CD4-positive, alpha-beta T cell treated with Interleukin-4 for 1 hour (primary cell): ENCODE measurements at places on chromosomes 11 and 22.

DNA sequence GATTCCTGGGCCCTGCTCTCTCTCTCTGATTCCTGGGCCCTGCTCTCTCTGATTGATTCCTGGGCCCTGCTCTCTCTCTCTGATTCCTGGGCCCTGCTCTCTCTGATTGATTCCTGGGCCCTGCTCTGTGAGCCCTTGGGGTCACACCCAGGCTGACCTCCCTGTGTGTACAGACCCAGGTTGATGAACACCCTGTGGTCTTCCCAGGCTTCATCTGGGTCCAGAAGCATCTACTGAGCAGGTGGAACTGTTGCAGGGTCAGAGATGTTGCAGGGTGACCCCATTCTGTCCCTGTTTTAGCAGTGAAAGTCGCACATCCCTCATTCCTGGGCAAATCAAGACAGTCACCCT, 16.3 kb upstream of the GDPD5 start:
- no peak for DNase-seq

GRCh38 chr11:27596388-27596787, 89.8 kb upstream of the LIN7C start:
- no peak for DNase-seq

DNA sequence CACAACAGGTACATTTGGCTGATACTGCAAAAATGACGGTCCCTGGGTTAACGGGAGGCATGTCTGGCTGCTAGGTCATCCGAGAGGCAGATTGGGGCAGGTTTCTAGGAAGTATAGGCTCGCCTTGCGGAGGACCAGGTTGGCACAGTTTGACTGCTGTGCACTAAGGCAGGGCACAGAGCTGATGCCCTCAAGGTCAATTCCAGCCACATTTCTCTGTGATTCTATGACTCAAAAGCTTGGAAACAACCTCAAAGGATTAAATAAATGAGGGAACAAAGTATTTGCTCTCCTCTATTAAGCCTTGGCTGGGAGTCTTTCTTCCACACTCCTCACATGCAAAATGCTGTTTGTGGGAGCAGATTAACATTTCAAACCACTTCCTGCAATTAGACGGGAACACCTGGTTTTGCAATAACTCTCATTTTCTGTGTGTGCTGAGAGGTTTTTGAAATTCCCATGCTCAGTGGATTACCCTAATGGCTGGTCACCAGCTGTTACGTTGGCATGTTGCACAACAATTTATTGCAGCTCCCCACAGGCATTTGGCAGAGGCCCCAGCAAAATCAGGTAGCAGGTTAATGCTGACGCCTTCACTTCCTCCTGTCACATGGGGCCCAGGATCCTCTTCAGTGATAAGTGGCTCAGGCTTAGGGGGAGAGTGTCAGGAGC, 61.0 kb upstream of the PLET1 start:
- DNase-seq: peak; percentile 2

- DNase-seq: peak; percentile 26
Observed at GRCh38 chr22:22235558-22235957, 9.0 kb upstream of the VPREB1 start.

- no peak for DNase-seq
Observed at GRCh38 chr22:43828725-43828997, 16.6 kb upstream of the EFCAB6 start.

- no peak for DNase-seq
Observed at GRCh38 chr11:83192606-83193245, 786 bp upstream of the ANKRD42 start.

GRCh38 chr11:15618583-15619032, 503.9 kb downstream of the INSC start:
- DNase-seq: no peak

GRCh38 chr11:84675396-84676025, 951.6 kb downstream of the DLG2 start:
- DNase-seq: no peak
